ENCODE measurements at places on chromosomes 4 and X.

DNA sequence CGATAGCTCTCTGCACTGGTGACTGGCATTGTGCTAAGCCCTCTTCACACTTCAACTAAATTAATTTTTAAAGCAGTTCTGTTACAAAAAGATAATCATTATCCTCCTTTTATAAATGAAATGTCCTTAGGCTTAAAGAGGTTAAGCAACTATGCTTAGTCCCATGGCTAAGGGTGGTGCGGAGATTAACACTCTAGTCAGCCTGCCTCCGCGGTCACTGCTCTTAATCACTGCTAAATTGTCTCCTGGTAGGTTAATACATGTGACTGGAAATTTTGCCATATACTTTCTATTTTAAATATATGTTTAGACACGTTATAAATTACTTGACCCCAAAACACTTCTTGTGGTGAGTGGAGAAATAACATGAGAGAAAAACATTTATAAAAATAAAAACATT lies 473.7 kb downstream of the CENPC start:
- DNase-seq = no peak

DNA sequence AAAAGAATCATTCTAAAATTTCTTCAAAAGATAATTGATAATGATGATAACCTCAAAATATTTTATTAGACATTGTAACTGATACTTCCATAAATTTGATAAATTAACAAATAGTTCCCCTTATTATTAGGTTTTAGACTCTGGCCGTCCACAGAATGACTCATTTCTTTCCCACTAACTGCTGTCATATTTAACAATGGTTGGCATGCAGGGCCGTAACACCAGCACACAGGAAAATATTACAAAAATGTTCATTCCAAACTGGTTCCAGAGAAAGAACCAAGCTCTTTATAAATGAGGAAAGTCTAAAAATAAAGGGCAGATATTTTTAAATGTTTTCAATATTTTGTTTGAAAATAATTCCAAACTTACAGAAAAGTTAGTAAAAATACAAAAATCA lies 28.2 kb downstream of the WDFY3 start:
- no peak for DNase-seq

DNA sequence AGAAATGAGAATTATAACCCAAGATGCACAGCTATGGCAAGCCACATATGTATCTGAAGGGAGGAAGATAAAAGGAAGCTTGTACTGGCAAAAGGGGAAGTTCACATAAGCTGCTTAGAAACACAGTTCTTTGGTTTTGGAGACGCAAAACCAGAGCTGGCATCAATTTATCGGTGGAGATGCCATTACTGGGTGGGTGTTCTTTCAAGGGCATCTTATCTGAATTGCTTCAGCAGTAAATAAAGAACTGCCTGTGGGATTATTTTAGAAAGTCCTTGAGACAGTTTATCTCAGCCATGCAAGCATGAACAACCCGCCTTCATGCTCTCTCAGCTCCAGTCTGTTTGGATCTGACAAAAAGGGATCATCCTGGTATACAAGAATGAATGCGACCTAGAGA lies 60.8 kb downstream of the DDX60 start:
- no peak for DNase-seq

DNA sequence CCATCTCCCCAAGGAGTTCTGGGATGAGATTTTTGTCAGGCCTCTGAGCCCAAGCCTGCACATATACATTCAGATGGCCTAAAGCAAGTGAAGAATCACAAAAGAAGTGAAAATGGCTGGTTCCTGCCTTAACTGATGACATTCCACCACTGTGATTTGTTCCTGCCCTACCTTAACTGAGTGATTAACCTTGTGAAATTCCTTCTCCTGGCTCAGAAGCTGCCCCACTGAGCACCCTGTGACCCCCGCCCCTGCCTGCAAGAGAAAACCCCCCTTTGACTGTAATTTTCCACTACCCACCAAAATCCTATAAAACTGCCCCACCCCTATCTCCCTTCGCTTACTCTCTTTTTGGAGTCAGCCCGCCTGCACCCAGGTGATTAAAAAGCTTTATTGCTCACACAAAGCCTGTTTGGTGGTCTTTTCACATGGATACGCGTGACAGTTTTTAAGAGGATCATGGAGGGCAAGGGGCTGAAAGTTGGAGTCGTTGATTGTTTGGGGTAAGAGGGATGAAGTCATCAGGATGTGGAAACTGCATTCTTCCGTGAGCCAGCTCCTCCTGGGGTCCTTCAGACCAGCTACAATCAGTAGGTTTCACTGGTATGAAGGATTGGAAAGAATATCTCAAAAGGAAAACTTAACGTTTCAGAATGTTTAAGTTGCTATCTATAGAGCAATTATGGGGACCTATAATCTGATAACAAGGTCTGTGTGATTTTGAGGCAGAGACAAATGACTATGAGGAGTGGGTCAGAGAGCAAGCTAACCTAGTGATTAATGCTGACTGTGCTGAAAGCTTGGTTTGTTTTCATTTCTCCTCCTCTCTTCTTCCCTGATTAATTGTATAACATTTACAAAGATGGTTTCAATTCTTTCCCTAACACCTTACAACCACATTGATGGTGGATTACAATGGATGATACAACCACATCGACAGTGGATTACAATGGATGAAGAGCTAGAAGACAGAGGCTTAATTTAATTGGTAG lies 28.6 kb upstream of the MAGEA11 start:
- DNase-seq = no peak

- no peak for DNase-seq
These were observed 675 bp downstream of the PRIMPOL start for GRCh38 chr4:184649971-184650855.

DNA sequence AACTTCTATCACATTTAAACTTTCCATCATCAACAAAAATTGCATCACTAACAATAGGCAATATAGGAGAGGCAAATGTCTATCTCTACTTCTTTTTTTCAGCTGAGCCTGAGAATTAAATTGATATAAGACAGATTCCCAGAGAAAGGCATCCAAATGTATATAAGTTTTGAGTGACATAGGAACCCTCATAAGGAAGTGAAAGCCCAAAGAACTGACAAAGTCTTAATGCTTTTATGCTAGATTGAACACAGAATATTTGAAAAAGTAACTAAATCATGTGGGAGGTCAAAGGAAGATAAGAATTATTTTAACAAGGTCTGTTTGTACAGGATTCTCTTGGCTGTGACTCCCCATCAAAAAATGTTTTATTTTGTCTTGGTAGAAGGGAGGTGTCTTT lies 714.9 kb downstream of the GRXCR1 start:
- DNase-seq = no peak

- DNase-seq = no peak
These were observed 15.3 kb downstream of the PDK3 start for GRCh38 chrX:24480400-24480865.

GRCh38 chr4:130249002-130249401 lies 1153.0 kb downstream of the C4orf33 start:
- DNase-seq = no peak

DNA sequence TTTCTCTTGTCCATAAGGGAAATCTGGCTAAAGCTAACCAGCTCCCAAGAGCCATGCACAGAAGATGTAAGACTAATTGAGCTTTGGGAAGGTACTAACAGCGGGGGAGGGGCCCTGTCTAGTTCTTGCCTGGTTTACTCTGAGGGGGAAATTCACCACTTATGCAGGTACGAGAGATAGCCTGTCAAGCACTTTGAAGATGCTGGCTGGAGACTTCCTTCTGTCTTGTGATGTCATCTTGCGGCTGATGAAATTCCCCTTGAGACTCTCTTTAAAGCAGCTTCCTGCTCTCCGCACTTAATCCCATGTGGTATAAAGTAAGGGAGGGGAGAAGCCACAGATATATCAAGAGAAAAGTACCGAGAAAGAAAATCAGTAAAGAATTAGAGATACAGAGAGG lies 345.3 kb downstream of the MAPK10 start:
- DNase-seq = no peak

DNA sequence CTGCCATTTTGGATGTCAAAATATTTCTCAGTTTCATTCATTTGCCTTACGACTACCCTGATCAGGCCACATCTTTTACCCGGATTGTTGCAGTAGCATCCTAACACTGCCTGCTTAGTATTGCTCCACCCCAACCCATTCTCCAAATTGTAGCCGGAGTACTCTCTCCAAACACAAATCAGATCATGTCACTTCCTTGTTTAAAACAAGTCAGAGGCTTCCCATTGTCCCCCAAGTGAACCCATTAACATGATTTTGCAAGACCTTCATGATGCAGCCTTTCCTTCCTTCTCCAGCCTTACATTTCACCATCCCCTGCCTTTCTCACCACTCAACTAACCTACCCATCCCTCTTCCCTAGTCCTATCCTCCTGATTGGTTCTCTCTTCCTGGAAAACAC lies 53.1 kb downstream of the FANCB start:
- no peak for DNase-seq

GRCh38 chrX:38124000-38124399 lies 96.7 kb downstream of the SRPX start:
- no peak for DNase-seq

DNA sequence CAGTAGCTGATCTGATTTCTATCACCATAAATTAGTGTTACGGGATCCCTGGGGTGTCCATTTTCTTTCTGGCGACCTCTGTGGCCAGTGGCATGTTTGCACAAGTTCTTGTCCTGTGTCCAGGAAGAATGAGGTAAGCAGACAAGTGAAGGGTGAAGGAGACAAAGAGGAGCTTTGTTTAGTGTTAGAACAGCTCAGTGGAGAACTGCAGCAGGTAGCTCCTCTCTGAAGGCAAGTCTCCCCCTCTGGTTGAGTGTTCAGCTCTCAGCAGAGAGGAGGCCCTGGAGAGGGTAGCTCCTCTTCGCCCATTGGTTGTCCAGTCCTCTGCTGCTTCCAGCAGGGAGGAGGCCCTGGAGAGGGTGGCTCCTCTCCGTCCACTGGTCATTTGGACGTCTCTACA lies 47.2 kb downstream of the DMP1 start:
- no peak for DNase-seq

DNA sequence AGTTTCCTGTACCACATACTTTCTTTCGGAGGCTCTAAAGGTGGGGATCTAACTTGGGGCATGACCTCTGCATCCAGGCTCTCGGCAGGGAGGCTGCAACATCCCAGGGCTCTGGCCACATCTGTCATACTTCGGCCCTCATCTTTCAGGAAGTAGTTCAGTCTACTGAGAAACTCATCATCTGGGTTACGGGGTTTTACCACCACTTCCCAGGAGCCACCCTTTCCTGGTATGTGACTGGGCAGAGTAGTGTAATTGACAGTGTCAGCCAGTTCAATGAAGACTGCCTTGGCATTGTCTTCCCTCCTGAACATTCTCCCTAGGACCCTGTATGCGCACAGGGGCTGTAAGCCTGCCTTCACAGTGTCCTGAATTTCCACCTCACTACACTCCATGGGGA lies 2.8 kb downstream of the PNMA5 start:
- DNase-seq = no peak

- DNase-seq = no peak
These were observed 21.2 kb downstream of the SLC25A5 start for GRCh38 chrX:119489212-119490074.

GRCh38 chr4:53694666-53695065 lies 103.4 kb upstream of the LNX1 start:
- no peak for DNase-seq

DNA sequence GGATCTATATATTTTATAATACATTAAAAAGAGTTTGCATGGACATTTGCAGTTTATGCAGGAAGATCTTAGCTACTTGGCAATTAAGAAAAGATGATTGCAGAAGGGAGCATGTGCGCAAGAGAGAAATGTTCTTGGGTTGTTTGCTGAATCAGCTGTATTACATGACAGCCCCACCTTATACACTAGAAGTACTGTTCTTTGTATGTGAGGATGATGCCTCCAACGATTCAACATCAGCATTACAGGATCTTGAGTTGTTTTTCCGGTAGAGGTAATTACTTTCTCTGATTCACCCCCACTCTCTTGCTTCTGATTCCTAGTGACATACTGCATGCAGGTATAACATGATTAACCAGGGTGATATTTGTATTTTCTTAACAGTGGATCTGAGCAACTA lies 140.8 kb downstream of the PCDH7 start:
- no peak for DNase-seq

- no peak for DNase-seq
These were observed 444.8 kb upstream of the SLIT2 start for GRCh38 chr4:19806865-19807264.

- DNase-seq = no peak
These were observed 129.1 kb downstream of the CBR4 start for GRCh38 chr4:168880811-168881595.

DNA sequence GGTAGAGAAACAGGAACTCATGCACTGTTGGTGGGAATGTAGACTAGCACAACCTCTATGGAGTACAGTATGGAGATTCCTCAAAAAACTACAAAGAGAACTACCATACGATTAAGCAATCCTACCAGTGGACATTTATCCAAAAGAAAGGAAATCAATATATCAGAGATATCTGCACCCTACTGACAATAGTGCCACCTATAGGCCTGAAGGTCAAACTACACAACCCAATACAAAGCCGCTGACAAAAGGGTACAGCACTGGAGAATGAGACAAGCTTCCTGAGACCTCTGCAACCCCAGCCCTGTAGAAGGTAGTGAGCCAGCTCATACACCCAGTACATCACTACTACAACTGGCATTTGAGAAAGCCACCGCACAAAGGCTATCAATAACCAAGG lies 67.1 kb downstream of the CBR4 start:
- DNase-seq = no peak

DNA sequence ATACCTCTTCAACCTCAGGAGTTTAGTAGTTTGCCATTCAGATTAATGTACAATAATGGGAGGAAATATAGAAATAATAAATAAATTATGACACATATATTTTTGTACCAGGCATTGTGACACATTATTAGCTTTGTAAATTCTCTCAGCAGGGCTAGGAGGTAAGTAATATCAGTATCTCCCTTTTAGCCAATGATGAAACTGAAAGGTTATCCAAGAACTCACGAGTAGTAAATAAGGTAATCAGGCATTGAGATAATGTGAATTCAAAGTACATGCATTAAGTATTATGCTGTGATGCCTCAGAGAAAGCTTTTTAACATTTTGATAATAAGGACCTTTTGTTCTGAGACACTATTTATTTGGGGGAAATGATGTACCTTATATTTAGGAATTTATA lies 5.3 kb upstream of the ARAP2 start:
- DNase-seq = no peak

- DNase-seq = no peak
These were observed 67.8 kb downstream of the PSAPL1 start for GRCh38 chr4:7366954-7367353.

DNA sequence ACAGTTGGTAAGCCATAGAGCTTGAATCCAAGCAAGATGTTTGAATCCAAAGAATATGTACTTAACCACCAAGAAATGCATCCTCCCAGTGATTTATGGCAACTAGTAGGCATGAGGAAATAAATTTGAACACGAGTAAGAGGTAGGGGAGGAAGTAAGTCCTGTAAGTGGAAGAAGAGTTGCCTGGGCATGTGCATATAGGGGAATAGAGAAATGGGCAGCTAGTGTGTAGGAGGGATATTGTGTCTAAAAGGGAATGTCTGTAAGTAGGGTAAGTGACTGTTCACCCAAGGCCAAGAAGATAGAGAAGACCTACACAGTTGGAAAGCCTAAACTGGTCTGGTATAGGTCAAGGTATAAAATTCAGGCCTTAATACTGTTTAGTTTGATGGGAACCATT lies 4.6 kb downstream of the SH3BGRL start:
- DNase-seq = no peak

GRCh38 chr4:24395937-24396336 lies 188.4 kb downstream of the DHX15 start:
- DNase-seq = no peak
